ENCODE measurements at places on chromosomes 12 and 14.

- DNase-seq: no peak
Observed at GRCh38 chr12:117342682-117343081, 18.7 kb downstream of the NOS1 start.

GRCh38 chr12:54376596-54376995 is 7.9 kb downstream of the ZNF385A start:
- no peak for DNase-seq

- DNase-seq: no peak
Observed at GRCh38 chr12:104799458-104799857, 158.6 kb downstream of the SLC41A2 start.

GRCh38 chr14:53871951-53872350 is 84.7 kb downstream of the BMP4 start:
- no peak for DNase-seq

- DNase-seq: no peak
Observed at GRCh38 chr12:76252031-76252430, 96.2 kb downstream of the BBS10 start.

- no peak for DNase-seq
Observed at GRCh38 chr12:26162174-26162573, 33.2 kb upstream of the SSPN start.

- no peak for DNase-seq
Observed at GRCh38 chr14:102993523-102993922, 63.8 kb downstream of the CDC42BPB start.

- DNase-seq: no peak
Observed at GRCh38 chr14:94501588-94502516, 7.4 kb downstream of the SERPINA12 start.

- DNase-seq: no peak
Observed at GRCh38 chr12:104218935-104219334, 3.4 kb downstream of the TXNRD1 start.

GRCh38 chr12:38628288-38628687 is 277.1 kb downstream of the CPNE8 start:
- DNase-seq: no peak

- DNase-seq: no peak
Observed at GRCh38 chr12:96812153-96812552, 94.9 kb upstream of the NEDD1 start.

DNA sequence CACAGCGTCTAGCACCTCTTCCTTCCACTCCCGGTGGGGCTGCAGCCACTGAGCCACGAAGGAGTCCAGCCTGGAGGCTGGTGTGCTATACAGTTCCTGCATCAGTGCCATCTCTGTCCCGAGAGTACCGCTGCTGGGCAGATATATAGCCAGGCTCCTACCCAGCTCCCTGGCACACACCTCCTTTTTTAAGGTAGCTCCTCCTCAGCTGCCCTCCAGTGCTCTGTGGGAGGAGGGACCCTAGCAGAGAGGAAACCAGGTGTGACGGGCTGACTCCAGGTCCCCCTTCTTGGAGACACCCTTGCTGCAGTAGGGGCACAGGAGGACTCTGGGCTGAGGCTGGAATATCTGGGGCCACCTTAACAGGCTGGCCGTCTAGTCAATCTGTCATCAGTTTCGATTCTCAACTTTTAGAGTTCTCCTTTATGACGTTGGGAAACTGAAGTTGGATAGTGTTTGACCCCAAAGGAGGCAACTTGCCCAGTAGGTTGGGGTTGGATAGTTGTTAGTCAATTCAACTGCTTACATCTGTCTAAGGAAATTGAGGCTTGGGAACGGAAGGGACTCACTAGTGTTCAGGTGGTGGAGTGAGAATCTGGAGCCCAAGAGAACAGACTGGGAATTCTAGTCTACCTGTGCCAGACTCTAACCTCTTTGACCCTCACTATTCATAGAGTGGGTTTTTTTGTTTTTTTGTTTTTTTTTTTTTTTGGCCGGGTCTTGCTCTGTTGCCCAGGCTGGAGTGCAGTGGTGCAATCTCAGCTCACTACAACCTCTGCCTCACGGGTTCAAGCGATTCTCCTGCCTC is at the start of gene OASL:
Gene OASL, minus strand, starts transcription at position 386 of the 808 bp plus-strand sequence. Its CDS starts 275 bp downstream, at position 111.
- peak; percentile 24 for DNase-seq

DNA sequence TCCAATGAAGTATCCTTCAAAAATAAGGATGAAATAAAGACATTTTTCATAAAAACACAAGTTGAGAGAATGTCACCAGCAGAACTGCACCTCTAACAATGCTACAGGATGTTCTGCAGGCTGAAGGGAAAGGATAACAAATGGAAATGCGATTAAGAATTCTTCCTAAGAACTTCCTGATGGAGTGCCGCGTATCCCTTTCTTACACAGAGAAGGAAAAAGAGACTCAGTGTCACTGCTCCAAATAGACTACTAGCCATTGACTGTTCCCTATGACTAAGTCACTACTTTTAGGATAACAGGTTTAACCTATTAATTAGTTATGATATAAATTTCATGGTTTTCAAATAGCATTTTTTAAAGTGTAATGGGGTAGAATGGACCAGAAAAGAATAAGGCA is 3.2 kb downstream of the ANO2 start:
- no peak for DNase-seq

GRCh38 chr12:120571299-120571698 is 9.9 kb downstream of the POP5 start:
- DNase-seq: no peak

DNA sequence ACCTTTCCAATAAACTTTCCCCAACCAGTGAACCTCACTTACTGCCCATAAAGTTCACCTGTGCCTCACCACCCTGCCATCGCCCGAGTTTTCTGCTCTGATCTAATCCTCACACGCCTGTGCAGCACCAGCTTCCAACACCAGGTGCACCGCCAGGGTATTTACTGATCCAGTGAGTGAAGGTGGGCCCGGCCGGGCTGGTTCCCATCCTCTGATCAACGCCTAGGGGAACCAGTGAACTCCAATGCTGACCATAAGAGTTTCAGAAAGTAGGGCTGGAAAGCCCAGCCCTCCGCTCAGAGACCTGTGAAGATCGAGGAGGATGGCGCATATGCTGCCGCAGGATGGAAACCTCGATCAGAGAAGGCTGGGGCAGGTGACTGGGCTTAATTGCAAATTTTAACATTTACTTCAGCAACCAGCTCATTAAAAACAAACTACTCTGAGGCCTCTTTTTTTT is 685 bp upstream of the MYL6B start:
- no peak for DNase-seq

DNA sequence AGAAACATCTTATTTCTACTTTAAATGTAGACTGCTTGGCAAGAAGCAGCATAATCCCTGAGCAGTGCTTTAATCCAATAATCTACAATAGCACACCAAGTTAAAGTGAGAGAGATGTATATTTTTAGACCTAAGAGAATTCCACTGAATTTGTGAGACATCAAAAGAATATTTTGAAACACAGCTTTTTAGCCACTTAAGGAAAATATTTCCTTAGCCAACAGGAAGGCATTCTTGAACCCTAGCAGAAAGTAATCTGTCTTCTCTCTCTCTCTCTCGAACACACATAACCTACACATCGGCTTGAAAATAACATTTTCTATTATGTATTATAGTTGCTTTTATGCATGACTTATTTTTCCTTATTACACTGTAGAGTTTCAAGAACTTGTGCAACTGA is 34.0 kb downstream of the KITLG start:
- no peak for DNase-seq

GRCh38 chr12:29051221-29051620 is 97.9 kb upstream of the FAR2 start:
- DNase-seq: no peak

Data from stimulated activated CD4-positive, alpha-beta T cell treated with anti-CD3 and anti-CD28 coated beads, TNF-alpha, amount 100 ng/mL, for 1 hour (primary cell).